Stimulated activated CD4-positive, alpha-beta T cell treated with anti-CD3 and anti-CD28 coated beads, Interleukin-1b, Interleukin-23, amount 100 ng/mL, for 48 hours (primary cell): ENCODE measurements at places on chromosomes 4 and X.

- DNase-seq, result peak; percentile 20
Observed at GRCh38 chrX:69503782-69504625, at the start of gene NALF2. NALF2 (plus strand) TSS chrX:69504326; CDS start chrX:69505283, 957 bp downstream.

DNA sequence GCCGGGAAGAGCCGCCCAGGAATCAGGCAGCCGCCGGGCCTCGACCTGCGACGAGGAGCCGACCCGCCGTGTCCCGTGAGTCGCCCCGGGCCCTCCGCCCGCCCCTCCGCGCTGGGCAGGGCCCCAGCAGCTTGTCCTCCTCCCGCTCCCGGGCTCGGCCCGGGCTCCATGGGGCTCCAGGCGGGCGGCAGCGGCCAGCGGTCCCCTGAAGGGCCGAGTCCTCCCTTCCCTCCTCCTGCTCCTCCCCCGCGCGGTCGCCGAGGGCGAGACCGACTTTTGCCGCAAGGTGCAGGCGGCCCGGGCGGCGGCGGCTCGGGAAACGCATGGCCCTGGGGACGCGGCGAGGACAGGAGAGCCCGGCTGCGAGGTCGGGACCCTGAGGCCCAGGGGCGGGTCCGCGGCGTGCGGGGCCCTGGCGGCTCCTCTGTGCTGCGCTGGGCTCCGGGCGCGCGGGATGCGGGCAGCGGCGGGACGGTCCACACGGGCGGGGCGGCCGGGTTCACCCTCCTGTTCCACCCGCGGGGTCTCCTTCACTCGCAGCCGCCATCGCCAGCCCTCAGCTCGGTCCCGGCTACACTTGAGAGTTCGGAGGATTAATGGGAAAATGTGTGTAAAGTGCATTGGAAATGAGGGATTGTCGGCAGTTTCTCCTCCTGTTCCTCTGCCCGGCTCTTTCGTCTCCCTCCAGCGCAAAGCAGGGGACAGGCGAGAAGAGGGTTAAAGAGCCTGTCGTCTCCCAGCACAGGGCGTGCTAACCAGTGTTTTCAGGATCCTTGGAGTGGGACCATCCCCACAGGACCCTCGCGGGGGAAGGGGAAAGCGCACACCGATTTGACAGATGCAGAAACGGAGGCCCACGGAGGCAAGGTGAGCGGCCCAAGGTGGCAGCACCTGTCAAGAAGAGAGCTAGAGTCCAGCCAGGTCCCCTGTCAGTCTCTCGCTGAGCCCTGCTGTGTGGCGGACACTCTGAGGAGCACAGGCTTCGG lies 16.6 kb upstream of the ZNF718 start:
- DNase-seq, result no peak

DNA sequence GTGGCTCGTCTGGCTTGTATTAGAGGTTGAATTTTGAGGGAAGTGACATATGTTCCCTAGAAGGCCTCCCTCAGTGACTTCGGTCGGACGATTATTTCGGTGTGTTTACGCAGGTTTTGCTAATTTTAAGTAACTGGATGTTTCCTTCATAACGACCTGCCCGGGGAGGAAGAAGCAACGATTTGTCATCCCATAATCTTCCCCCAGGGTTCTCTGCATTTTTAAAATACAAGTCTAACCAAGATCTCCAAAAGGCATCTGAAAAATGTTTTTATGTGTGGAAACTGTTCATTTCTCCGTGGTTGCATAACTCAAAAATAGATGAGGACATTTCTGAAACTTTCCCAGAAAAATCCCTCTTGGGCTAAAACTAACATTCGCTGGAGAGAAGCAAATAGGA lies 195.4 kb downstream of the SHOX start:
- no peak for DNase-seq

DNA sequence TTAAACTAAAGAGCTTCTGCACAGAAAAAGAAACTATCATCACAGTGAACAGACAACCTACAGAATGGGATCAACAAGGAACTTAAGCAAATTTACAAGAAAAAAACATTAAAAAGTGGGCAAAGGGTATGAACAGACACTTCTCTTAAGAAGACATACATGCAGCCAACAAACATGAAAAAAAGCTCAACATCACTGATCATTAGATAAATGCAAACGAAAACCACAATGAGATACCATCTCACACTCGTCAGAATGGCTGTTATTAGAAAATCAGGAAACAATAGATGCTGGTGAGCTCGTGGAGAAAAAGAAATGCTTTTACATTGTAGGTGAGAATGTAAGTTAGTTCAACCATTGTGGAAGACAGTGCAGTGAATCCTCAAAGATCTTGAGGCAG lies 27.8 kb downstream of the PAPSS1 start:
- DNase-seq, result no peak

DNA sequence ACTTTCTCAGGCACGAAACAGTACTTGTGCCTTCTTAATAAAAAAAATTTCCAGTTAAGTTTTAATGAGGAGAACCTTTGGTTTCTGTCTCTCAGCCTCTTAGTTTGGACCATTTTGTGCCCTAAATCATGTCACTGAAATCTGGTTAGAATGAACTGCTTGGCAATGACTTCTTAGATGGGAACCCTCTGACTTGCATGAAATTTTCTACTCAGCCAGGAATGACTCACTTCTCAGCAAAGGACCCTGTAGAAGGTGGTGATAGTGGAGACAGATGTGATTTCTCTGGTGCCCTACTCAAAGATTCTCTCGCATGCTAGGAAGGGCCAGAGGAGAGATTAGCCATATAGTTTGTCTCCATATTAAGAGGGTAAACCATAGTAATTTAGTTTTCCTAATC lies 50.5 kb downstream of the RASL11B start:
- DNase-seq, result no peak

DNA sequence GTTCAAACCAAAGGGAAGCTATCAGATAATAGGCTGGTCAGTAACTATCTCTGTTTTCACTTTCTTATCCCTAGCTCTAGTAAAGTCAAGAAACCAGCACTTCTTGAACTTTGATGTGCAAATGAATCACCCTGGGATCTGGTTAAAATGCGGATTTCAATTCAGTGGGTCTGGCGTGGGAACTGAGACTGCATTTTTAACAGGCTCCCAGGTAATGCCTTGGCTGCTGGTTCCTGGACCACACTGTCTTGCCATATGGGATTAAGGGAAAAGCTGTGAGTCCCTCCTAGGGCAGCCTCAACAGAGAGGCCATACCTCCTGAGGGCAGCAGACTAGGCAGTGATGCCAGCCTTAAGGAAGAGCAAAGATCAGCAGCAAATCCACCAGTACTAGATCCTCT lies 1.7 kb downstream of the RNF175 start:
- DNase-seq, result no peak

DNA sequence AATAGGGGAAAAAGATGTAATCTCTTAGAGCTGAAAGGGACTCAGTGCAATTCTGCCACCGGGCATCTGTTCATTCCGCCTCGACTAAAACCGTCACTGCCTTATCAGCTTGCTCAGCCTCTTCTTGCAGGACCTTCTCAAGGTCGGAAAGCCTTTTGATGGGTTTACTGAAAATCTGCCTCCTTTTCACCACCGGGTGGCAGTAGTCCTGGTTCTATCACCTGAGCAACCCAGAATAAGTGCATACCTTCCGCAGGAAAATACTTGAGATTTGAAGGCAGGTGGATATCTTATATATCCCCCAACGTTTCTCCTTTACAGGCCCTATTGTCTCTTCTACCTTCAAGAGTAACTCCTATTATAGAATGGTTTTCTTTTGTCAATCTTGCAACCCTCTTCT lies 103.4 kb upstream of the PAK3 start:
- DNase-seq, result no peak

DNA sequence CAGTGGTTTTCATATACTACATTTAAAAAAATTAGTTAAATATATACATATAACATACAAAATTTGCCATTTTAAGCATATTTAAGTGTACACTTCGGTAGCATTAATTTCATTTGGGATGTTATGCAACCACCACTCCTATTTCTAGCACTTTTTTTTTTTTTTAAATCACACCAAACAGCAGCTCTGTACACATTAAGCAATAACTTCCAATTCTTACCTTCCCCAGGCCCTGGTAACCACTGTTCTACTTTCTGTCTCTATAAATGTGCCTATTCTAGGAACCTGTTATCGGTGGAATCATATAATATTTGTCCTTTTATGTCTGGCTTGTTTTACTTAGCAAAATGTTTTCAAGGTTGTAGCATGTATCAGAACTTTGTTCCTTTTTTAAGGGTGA lies 39.1 kb downstream of the TMEM164 start:
- no peak for DNase-seq

DNA sequence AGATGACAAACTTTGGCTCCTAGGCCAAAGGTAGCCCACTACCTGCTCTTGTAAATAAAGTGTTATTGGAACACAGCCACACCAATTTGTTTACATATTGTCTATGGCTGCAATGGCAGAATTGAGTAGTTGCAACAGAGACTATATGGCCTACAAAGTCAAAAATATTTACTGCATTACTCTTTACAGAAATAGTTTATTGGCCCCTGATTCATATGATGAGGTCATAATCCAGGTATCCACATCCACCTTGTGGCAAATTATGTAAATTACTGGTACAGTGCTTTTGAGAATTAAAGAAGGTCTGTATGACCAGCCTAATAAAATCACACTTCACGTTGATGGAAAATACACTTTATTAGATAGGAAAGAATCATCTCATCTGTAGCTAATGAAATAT lies 337.0 kb upstream of the DDX53 start:
- no peak for DNase-seq

DNA sequence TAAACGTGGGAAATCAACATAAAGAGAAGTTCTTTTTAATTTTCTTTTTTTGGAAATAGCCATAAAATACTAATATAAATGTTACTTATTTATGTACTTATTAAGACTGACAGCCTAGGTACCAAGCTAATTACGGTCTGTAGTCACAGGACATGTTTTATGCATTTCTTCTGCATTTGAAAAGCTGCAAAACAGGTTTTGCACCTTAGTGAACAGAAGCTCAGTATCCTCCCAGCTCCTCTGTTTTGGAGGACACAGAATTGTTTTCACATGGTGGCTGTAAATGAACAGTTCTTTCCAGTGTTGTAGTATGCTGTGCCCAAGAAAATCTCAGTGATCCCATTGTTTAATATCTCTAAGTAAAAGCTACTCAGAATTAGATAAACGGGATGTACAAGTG lies 1788.0 kb upstream of the TENM3 start:
- DNase-seq, result no peak

- no peak for DNase-seq
Observed at GRCh38 chr4:9866931-9867330, 85.5 kb downstream of the DRD5 start.

DNA sequence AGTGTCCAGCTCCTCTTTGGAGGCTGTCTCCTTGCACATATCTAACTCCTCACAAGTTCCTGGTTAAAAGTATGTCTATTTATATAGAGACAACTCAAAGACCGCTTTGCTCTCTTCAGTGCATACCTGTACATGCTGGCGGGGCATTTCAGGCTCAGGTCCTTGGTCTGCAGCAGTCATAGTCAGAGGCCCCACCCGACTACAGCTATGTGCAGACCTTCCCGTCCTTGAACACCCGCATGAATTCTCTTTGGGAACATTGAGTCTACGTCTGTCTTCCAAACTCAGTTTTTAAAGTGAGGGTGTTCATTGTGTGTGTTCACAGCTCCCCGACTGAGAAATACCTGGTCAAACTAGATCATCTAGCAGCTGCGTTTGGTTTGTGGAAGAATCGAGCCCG lies 4.2 kb downstream of the BCOR start:
- no peak for DNase-seq

DNA sequence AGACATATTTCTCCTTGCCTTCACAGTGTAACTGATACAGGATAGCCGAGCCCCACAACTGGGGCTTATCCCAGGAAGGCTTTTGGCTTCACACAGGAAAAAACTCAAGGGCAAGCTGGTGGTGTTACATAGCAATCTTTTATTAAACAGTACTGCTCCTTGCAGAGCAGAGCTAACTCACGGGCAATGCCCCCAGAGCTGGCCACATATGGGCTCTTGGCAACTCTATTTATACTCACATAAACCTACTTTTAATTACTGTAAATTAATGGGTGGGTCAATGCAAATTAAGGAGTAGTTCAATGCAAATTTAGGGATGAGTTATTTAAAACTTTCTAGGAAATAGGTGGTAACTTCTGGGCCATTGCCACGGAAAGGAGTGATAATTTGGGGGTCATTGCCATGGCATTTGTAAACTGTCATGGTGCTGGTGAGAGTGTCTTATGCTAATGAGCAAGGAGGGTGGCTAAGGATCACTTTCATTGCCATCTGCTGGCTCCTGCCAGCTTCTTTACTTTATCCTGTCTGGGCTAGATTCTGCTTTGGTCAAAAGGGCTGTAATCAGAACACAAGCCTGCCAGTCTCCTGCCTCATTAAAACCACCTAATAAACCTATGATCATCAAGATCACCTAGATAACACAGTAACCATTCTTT lies 288.8 kb downstream of the CENPC start:
- DNase-seq, result no peak

- DNase-seq, result no peak
Observed at GRCh38 chr4:108352664-108353308, 184.1 kb upstream of the LEF1 start.

GRCh38 chr4:128768373-128768996 lies 41.0 kb upstream of the JADE1 start:
- no peak for DNase-seq

DNA sequence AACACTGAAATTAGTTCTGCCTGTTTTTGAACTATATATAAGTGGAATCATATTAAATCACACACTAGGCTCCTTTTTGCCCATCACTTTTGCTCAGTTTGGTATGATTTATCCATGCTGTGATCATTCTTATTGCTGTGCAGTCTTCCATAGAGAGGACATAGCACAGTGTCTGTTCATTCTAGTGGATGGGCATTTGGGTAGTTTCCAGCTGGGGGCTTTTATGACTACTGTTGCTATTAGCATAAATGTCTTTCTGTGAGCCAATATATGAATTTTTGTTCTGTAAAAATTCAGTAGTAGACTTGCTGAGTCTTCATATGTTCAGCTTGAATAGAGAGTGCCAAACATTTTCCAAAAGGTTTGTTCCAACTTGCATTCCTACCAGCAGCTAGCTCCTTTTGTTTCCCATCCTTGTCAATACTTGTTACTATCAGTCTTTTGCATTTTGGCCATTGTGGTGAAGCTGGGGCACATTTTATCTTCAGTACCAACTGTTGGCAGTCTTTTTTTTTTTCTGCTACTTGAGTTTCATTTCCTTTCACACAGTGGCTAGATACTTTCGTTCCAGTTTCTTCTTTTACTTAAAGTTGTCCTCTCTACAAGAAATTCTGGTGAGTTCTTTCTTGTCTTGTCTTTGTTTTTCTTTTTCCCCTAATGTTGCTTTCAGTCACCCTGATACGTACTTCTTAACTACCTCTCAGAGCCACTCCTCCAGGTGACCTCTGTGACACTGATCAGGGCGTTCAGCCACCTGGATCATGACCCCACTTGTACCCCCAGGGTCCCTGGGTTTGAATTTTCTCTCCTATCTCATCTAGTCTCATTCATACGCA lies 87.0 kb downstream of the ANXA3 start:
- no peak for DNase-seq

GRCh38 chr4:41260116-41260733 lies 3.5 kb downstream of the UCHL1 start:
- no peak for DNase-seq

- no peak for DNase-seq
Observed at GRCh38 chrX:10447564-10448214, 172.7 kb downstream of the MID1 start.

DNA sequence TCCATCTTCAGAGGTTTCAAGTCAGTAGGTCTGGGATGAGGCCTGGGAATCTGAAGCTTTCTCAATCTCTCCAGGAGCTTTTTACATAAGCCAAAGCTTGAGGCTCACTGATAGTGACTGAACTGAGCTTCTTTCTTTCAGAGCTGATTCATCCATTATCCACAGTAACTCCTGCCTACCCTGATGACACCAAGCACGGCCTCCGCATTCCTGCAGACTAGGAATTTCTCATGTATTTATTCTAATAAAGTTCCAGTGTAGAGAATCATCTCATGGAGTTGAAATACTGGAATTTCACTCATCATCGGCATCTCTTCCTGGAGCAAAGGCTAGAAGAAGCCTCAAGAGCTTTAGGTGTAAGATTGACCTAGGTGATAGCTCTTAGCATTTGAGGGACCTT lies 12.1 kb upstream of the DCTD start:
- no peak for DNase-seq
